ENCODE measurements at places on chromosomes 16 and 17. TPM values are rescaled to one million over a fixed set of nuclear protein-coding genes. Genes with fewer than 3 reads are reported as not detected.
A peak's percentile ranks its signal among the peaks of the same experiment; 100 is the strongest.

DNA sequence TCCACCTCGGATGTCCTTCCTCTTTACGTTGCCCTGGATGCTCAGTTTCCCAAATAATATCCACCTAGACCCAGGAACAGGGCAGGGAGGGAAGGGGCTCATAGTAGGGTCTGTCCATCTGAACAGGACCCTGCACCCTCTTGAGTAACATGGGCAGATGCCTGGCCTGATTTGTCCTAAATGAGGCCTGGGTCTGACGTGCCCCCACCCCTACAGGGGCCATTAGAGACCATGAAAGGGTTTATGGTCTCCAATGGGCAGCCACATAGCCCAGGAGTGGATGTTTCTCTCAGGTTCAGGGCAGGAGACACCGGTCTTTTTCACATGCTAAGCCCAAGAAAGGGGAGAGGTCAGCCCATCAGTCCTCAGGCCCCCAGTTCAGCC lies 6.8 kb downstream of the CACNG1 start:
- no peak for DNase-seq

- DNase-seq = no peak
These were observed 41.3 kb downstream of the GPRC5B start for GRCh38 chr16:19843371-19843770.

DNA sequence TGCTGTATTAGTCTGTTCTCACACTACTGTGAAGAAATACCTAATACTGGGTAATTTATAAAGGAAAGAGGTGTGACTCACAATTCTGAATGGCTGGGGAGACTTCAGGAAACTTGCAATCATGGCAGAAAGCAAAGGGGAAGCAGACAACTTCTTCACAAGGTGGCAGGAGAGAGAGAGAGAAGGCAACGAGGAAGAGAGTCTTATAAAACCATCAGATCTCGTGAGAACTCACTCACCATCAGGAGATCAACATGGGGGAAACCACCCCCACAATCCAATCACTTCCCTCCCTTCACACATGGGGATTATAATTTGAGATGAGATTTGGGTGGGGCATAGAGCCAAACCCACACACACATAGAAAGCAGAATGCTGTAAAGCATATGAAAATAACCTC lies 896.2 kb downstream of the CDH11 start:
- no peak for DNase-seq

DNA sequence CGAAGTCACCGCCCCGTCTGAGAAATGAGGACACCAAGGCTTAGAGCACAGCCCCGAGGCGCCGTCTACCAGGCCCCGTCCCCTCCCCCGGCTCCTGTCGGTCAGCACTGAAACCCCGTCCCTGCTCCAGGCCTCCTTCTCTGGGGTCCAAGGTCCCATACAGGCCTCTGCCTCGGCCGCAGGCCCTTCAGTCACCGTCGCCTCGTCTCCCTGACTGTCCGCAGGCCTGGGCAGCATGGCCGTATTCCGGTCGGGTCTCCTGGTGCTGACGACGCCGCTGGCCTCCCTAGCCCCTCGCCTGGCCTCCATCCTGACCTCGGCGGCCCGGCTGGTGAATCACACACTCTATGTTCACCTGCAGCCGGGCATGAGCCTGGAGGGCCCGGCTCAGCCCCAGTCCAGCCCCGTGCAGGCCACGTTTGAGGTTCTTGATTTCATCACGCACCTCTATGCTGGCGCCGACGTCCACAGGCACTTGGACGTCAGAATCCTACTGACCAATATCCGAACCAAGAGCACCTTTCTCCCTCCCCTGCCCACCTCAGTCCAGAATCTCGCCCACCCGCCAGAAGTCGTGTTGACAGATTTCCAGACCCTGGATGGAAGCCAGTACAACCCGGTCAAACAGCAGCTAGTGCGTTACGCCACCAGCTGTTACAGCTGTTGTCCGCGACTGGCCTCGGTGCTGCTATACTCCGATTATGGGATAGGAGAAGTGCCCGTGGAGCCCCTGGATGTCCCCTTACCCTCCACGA lies 617 bp downstream of the COASY start:
- DNase-seq = no peak

DNA sequence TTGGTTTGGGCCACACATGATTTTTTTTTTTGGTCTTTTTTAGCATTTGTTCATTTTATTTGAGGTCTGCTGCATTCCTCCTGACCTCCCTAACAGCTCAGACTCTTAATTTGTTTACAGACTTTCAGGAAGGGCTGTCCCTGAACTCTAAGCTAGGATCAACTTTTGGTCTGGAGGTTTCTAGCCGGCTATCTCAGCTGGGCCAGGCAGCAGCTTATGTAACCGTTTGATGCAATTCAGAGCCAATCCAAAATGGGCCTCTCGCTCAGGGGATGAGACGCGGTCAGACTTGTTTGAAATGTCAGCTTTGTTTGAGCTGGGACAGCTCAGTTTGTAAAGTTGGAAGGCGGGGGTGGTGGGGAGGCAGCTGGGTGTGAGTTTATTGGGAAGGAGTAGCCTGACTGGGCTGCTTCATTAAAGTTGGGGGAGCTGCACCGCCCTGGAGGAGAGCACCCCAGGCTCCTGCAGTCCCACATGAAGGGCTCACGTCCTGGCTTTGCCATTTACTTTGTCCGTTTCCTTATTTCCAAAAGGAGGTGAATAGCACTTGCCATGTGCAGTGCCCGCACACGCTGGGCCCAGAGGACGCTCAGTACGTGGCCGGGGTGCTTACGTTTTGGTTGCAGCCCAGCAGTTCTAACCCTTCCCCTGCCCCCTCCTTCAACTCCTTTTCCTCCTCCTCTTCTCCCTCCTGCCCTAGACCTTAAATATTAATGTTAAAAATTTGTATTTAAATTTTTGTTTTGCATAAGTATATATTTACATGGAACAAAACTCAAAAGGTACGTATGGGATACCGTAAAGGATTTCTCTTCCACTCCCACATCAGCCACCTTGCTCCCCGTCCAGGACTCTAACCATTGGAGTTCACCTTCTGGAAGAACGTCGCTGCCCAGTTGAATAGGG lies 121.2 kb downstream of the SNX29 start:
- peak; percentile 82 for DNase-seq

- peak; percentile 94 for DNase-seq
These were observed at the start of gene PDPK1 for GRCh38 chr16:2537451-2538379. PDPK1 (plus strand) TSS chr16:2538021; CDS start chr16:2538113, 92 bp downstream.

GRCh38 chr16:1706386-1707192 lies 594 bp downstream of the MAPK8IP3 start:
- peak; percentile 43 for DNase-seq

Gene TMC5
- 2.4 TPM for total RNA-seq

Gene TLCD2
- 9.1 TPM for total RNA-seq

DNA sequence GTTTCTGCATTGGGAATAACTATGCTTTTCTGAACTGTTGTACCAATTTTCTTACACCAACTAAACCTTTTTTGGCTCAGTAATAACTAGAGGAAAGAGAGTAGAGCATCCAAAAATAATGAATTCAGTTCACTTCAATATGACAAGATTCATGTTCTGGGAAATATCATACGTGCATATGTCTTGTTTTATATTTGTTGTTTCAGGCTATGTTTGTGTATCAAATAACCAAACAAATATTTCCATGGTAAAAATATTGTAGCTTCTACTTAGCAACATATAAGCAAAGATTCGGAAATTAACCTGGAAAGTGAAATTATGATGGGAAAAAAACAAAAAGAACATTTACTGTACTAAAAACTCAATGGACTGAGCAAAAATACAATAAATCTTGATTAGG lies 503.2 kb downstream of the TMEM114 start:
- DNase-seq = no peak

DNA sequence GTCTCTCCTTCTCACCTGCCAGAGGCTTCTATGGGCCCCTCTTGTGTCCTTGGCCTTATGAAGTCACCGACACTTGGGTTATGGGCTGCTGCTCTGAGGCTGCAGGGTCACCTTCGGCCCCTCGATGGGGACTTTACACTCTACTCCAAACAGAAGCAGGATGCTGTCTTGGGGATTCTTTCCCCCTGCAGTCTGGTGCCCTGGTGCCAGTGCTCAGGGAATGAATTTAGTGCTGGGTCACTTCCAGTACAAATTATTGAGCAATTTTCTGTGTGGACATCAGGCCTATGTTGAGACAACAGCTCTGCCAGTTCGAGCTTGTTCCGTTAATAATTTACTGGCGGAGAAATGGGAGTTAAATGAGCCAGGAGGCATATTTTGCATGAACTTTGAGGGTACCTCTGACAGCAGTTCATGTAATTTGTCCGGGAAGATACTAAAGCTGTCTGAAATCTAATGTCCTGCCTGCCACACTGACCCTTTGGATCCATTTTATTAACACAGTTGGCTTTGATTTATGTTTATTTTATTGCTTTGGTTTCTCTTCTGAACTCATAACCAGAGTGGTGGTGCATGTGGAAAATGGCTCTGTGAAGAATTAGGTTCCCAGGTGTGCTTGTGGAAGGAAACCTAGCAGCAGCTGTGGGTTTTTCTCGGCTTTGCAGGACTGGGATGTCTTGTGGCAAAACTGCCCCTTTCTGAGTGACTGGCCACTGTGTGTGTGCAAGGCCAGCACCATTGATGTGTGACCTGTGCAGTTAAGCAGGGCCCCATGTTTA lies 34.1 kb upstream of the DHX8 start:
- no peak for DNase-seq

- DNase-seq = no peak
These were observed 10.1 kb downstream of the NOB1 start for GRCh38 chr16:69744363-69745231.

DNA sequence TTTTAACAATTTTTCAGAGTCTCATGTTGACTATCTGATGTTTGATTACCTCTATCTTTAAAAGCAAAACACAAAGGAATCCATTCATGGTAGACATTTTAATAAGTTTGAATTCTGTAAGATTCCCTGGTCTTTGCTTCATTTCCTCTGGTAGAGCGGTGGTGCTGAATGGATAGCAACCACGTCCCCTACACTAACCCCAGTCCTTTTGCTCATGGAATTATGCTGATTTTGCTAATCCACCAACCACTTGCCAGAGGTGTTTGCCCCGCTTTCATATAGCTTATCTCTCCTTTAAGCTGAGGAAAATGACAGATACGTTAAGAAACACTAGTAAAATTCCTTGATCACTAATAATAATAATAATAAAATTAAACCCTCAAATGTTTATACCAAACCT lies 9.5 kb downstream of the KCNJ16 start:
- no peak for DNase-seq

- DNase-seq = no peak
These were observed 618 bp downstream of the GGA3 start for GRCh38 chr17:75260641-75261335.

Gene APOBR
- 0.24 TPM for total RNA-seq

- no peak for DNase-seq
These were observed 505.8 kb downstream of the KCNJ2 start for GRCh38 chr17:70675070-70675590.

DNA sequence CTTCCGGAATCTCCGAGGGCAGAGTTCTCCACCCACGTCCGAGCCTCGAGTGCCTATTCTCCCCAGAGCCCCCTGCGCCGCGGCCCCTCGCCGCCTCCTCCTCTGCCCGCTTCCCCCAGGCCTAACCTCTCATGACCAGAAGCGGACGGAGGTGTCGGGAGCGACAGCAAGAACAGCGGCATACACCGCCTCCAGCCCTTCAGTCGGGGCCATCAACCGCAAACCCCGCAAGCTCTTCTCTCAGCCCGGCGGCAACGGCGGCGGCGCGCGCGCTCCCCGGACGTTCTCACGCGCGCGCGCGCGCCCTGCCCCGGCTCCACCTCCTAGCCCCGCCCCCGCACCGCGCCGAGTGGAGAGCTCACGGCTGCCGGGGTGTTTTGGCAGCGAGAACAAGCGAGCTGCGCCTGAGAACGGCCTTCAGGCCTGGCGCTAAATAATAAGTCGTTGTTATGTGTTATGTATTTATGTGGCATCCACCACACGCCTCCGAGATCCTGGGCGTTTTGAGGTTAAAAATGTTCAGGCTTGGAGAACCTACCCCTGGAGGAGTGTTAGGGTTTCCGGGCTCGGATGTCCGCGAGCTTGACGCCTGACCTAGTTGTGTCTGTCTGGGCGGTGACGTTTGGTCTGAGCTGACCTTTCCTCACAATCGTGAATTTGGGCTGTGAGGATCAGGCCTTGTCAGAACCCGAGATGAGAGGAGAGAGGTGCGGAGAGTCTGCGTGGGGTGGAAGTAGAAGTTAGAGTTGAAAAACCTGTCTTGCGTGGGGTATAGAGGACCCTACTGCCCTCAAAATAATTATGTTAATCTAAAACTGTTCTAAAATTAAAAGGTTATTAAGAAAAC lies at the start of gene RNFT1:
RNFT1 (minus strand) TSS at position 259 of the 847 bp plus-strand sequence; CDS start at position 182, 77 bp downstream.
- DNase-seq = peak; percentile 91

- DNase-seq = no peak
These were observed 639.3 kb downstream of the TOX3 start for GRCh38 chr16:51907680-51908079.

Gene ZG16B
- not detected for total RNA-seq

All from ovary (tissue), 10 donors.